ENCODE measurements at places on chromosomes 7 and 10. TPM values are rescaled to one million over a fixed set of nuclear protein-coding genes. Genes with fewer than 3 reads are reported as not detected.
A peak's percentile ranks its signal among the peaks of the same experiment; 100 is the strongest.

DNA sequence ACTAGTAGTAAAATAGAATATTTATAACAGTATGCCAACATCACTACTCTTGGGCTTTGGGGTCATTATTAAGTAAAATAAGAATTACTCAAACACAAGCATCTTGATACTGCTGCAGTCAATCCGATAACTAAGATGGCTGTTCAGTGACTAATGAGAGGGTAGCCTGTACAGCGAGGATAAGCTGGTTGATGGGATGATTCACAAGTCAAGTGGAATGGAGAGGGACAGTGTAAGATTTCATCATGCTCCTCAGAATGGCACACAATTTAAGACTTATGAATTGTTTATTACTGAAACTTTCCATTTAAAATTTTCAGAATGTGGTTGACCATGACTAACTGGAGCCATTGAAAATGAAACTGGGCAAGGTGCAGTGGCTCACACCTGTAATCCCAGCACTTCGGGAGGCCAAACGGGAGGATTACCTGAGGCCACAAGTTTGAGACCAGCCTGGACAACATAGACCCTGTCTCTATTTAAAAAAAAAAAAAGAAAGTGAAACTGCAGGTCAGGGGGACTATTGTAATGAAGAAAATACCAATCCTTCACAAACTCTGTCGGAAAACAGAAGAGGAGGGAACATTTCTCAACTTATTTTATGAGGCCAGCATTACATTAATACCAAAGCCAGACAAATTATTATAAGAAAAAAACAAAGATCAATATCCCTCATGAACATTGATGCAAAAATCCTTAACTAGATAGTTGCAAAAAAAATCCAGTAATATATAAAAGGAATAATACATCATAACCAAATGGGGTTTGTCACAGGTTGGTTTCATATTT lies 11.2 kb downstream of the AVL9 start:
- no peak for DNase-seq

- no peak for DNase-seq
These were observed 4.9 kb upstream of the KLHL7 start for GRCh38 chr7:23100697-23101096.

- no peak for DNase-seq
These were observed 28.9 kb upstream of the TNRC18 start for GRCh38 chr7:5452470-5452899.

DNA sequence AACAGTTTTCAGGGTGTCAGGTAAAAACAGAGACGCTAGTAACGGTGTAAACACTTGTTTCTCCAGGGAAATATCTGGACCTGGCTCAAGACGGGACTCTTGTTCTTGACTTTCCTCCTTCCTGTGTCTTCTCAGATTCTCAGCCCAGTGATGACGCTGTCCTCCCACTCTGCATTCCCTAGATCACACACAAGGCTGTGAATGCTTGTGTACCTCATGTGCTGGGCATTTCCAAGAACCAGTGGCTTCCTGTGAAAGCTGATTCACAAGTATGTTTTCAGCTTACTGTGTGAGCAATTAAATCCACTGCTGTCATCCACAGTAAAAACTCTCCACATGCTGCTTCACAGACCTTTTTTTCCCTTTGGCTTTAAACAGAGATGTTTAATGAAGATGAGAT lies 193.8 kb upstream of the DPP6 start:
- no peak for DNase-seq

DNA sequence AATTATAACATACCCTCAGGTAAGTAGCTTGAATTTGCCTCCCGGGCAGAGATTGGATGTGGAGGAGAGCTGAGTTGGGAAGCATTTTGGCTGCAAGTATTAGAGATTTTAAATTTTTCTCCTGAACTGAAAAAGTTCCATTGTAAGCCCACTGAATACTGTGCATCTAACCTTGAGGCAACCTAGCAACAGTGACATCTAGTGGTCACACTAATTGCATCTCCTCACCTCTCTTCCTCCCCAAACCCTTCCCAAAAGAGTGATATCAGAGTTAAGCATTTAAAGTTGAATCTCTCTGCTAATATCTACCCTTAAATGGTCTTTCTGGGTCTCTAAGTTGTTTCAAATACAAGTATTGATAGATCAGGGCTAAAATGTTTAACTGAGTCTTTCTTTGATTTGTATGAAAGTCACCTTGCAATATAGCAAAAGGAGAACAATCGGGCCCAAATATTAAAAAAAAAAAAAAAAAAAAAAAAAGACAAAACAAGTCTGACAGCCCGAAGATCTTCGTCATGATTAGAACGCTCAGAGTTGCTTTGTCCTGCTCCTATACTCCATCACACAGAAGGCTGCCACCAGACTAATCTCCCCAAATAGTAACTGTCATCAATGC lies 40.4 kb upstream of the DLX5 start:
- no peak for DNase-seq

- no peak for DNase-seq
These were observed 7.7 kb downstream of the PON2 start for GRCh38 chr7:95427166-95427565.

- DNase-seq: peak; percentile 45
These were observed 57.5 kb downstream of the UNCX start for GRCh38 chr7:1290026-1290678.

DNA sequence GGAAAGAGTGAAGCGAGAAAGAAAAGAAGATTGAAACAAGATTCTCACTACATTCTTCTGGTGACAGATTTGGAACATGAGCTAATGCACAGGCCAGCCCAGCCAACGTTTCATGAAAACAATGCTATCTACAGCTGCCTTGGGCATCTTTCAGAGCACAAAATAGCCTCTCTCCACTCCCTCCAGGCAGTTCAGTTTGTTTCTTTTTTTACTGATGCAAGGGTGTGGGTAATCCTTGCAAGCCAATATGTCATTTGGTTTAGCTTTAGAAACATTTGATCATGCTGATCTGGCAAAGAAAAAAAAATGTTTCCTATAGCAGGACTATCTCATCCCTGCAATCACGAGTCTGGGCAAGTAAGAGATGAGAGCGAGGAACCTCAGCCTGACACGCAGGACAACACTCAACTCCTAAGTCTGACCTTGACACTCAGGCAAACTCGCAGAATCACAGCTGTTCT lies 35.9 kb downstream of the SVIL start:
- no peak for DNase-seq

GRCh38 chr7:51187941-51188340 lies 128.7 kb downstream of the COBL start:
- no peak for DNase-seq

GRCh38 chr10:26637521-26638275 lies 59.8 kb upstream of the PDSS1 start:
- no peak for DNase-seq

DNA sequence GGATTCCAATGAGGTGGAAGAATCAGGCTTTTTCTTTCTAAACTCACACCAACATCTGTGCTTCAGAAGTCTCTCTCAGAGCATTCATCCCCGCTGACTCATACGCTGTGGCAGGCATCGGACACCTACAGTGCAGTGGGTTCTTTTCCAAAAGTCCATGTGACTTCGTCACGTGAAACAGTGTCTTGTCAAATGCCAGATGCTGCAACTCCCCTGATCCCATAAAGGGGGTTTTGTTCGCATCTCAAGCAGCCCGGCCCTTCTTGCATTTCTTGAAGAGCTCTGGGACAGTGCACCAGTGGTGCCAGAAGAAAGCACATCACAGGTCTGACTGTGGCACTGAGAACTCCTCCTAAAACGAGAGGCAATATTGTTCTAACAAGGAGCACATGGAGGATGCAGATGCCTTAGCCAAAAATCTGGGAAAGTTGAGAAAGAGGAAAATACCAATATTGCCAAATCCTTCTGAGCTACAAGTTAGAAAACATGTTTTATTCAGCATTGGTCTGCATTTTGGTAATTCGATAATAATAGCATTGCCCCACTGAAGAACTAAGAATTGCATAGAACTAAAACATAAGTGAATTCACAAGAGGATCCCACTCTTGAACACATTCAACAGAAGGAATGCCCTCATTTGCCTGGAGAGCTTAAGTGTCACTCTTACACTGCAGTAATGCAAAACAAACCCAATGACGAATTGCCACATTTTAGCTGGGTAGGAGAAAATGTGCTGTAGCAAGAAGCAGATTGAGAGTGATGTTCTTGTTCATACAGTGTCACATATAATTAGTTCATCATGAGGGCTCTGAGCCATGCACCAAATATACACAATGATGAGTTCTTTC lies 204.4 kb downstream of the CXCL12 start:
- no peak for DNase-seq

GRCh38 chr10:6121146-6121545 lies 32.3 kb downstream of the RBM17 start:
- DNase-seq: no peak

GRCh38 chr7:151503902-151504714 lies 15.6 kb downstream of the RHEB start:
- no peak for DNase-seq

- DNase-seq: no peak
These were observed 23.3 kb downstream of the AQP1 start for GRCh38 chr7:30934732-30935568.

DNA sequence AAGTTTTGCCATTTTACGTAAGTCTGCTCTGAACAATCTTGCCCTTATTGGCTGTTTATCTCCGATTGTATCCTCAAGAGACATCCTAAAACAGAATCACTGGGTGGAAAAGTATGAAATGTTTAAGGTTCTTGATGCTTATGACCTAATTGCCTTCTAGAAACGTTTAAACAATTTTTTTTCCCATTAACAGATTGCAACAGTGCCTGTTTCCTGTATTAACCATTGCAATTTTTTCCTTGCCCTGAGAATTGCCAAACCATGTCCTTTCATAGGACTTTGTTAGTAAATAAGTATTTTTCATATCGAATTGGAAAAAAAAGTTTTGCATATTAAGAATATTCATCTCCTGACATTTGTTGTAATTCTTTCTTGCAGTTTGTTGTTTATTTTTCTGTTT lies 639.8 kb downstream of the INHBA start:
- DNase-seq: no peak

- no peak for DNase-seq
These were observed 126.3 kb downstream of the CACNA2D1 start for GRCh38 chr7:82317257-82317721.

GRCh38 chr7:16881844-16882243 lies at the start of gene AGR3:
TSS of gene AGR3 (minus strand) at chr7:16881983. CDS start at chr7:16878618, 3,365 bp downstream.
- DNase-seq: no peak

The UTF1 gene
- total RNA-seq: not detected

The SPOCK2 gene
- total RNA-seq: 108 TPM

The TWIST1 gene
- not detected for total RNA-seq

The PAPSS2 gene
- 137 TPM for total RNA-seq

The CEP55 gene
- 1.4 TPM for total RNA-seq

The GRB10 gene
- 36.5 TPM for total RNA-seq

The WDR11 gene
- 51.4 TPM for total RNA-seq

The ADCYAP1R1 gene
- 2.9 TPM for total RNA-seq

The TMEM26 gene
- total RNA-seq: 1.1 TPM

The CH25H gene
- 4.4 TPM for total RNA-seq

Measured in lower lobe of right lung (tissue), 2 donors.